ENCODE measurements at places on chromosomes 13 and 19.

- no peak for DNase-seq
Measured at GRCh38 chr13:29925457-29926097, 75.2 kb upstream of the UBL3 start.

DNA sequence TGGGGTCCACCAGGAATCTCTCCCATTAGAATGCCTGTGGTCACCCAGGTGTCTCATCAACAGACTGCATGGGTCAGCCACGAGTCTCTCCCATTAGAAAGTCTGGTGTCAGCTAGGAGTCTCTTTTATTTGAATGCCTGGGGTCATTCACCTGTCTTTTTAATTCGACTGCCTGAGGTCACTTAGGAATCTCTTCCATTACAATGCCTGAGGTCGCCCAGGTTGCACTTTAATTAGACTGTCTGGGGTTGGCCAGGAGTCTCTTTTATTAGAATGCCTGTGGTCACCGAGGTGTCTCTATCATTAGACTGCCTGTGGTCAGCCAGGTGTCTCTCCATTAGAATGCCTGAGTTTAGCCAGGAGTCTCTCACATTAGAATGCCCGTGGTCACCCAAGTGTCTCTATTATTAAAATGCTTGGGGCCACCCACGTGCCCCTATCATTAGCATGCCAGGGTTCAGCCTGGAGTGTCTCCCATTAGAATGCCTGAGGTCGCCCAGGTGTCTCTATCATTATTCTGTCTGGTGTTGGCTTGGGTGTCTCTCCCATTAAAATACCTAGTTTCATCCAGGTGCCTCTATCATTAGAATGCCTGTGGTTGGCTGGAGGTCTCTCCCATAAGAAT lies 1474.3 kb downstream of the UQCRFS1 start:
- no peak for DNase-seq

GRCh38 chr13:112773601-112774447 lies 84.0 kb downstream of the ATP11A start:
- DNase-seq, result no peak

GRCh38 chr13:20192158-20192835 lies 441 bp downstream of the GJB2 start:
- DNase-seq, result no peak

DNA sequence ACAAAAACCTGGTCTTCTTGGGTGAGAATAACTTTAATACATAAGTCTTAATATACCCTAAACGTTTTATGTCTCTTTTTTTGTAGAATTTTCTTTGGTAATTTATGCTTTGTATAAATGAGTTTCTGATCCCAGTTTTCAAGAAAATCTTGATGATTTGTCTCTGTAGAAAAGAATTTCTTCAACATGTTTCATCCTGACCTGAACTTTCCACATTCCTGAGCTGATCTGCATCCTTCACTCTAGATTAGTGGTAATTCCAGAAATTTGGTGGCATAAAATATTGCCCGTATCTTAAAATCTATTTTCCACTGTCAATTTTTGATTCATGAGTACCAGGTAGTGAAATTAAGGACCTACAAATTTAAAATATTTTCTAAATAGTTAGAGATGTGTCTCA lies 16.3 kb downstream of the ZNF714 start:
- DNase-seq, result no peak

DNA sequence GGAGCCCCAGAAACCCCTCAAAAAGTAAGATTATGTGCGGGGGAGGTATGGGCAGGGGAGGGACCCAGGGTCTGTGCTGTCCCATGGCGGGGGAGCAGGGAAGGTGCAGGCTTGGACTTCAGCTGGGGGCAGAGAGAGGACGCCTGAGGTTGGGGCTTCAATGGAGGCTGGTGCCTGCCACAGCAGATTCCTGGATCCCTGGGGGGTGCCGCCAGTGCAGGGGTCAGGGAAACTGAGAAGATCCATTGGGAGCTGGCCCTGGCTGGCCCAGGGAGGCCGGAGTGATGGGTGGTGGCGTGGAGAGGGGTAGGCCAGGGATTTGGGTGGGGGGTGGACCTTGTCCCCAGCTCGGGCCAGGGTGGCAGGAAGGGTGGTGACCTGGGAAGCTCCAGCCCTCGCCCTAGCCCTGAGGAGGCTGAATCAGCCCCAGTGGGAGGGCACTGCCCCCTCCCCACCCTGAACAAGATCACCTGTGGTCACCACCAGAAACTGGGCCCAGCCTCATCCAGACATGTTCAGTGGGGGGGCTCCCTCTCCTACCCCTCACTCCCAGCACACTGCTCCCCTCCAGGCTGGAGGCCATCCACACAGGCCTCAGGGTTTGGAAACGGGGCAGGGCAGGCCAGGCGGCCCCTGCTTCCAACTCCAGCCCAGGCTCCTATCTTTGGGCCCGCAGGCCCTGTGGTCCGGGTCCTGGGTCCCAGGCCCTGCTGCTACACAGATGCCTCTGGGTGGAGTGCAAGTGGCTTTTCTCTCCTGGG lies 1.4 kb downstream of the NKPD1 start:
- no peak for DNase-seq

- DNase-seq, result peak; percentile 72
Measured at GRCh38 chr19:7944177-7944761, 803 bp upstream of the TIMM44 start.

GRCh38 chr19:50823389-50824042 lies at the start of gene KLK1:
Gene KLK1, minus strand, starts transcription at chr19:50823787. Its CDS starts 39 bp downstream, at chr19:50823748.
- no peak for DNase-seq

- no peak for DNase-seq
Measured at GRCh38 chr19:246551-246950, 44.7 kb downstream of the PLPP2 start.

DNA sequence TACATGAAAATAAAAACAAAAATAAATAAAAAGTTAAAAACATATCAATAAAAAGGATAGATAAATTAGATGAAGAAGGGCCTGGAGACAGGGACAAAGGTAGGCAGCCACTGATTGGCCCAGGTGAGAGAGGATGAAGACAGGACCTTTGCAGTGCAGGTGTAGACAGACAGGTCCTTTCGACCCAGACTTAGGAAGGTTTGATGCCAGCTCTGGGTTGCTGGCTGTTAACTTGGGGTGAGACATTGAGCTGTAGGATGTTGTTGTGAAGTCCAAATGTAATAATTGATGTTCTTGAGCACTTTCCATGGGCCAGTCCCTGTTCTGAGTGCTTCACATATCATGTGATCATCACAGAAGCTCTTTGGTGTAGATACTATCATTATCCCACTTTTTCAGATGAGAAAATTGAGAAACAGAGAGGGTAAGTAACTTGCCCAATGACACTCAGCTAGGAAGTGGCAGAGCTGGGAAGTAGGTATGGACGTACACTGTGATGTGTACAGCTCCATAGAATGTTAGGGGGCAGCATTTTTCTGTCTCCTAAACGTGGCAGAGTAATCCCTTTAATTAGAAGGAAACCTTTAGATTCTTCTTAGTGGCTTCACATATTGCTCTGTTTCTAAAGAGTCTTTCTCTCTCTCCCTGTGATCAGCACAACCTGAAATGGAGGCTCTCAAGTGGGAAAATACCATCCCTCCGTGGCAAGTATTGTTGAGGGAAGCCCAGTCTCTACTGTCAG lies 76.0 kb upstream of the STK24 start:
- DNase-seq, result no peak

DNA sequence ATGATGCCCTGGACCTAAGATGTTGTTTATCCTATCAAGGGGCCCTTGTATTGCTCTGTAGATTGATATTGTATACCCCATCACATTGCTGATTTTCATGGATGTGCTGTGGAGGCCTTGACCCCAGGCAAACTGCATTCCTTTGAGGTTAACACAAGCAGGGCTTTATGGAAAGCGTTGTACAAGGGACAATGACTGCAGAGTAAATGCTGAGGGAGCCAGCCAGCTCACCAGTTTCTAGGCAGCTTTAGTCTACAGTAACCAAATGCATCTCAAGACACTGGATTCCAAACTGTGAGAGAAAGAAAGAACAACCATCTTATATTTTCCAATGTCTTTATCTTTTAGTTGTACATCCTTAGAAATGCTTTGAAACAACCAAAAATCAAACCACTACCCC lies 34.1 kb upstream of the EDNRB start:
- DNase-seq, result no peak

- no peak for DNase-seq
Measured at GRCh38 chr13:40178130-40178529, 488.3 kb downstream of the FOXO1 start.

DNA sequence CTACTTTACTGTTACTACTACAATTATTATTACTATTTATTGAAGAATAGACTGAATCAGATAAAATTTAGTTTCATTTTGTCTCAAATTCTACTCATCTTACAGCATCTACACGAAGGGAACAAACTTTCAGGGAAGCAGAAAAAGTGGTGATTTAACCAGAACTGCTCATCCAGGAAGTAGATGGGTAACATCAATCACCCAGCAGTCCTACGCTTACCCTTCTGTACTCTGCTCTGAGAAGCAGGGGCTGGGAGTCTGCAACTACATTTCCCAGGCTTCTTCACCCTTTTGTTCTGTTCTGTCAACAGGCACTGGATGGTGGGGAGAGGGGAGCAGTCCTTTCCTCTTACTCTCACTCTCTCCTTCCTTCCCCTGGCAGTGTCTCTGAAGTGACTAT lies 31.4 kb upstream of the GGACT start:
- no peak for DNase-seq

- DNase-seq, result no peak
Measured at GRCh38 chr13:110641055-110642015, 26.0 kb downstream of the NAXD start.

DNA sequence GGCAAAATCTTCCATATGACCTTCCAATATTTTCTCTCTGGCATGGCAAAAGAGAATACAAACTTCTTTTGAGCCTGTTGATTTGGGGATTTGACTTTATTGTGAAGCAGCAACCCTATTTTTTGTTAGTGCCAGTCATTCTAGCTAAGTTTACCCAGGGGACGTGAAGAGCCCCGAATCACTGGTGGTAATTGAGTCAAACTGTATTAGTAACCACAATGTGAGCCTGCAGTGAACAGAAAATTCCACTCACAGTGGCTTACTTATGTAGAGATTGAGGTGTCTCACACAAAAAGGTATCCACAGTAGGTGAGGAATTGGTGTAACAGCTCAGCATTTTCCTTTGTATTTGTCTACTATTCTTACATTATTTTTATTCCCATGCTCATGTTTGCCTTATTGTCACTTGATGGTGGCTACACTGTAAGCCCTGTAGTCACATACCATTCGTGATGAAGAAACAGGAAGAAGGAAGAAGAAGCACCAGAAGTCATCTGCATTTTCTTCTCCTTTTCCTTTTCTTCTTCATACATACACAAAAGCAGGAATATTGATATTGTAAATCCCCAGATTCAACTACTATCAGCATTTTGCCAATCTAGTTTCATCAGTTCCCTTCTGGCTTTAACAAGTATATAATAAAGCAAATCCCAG lies 33.3 kb upstream of the MYCBP2 start:
- no peak for DNase-seq

- no peak for DNase-seq
Measured at GRCh38 chr13:85825454-85825853, 26.2 kb upstream of the SLITRK6 start.

DNA sequence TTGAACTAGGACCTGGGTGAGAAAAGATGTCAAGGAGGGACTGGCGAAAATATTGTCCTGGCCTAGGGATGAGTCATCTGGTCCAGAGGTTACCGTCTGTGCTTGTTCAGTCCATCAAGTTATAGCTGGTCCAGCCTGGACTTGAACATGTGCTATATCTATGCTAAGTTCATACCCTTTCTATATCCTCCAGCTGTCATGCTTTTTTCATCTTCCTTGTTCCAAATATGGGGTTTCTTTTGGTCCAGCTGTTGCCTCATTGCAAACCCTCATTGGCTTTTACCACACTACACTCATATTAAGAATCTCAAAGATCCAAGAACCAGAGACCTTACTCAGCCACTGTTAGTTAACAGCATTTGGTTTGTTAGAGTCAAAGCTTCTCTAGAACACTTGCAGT lies 19.1 kb upstream of the KLF12 start:
- DNase-seq, result no peak

- DNase-seq, result no peak
Measured at GRCh38 chr13:25024175-25024574, 71.8 kb upstream of the PABPC3 start.

DNA sequence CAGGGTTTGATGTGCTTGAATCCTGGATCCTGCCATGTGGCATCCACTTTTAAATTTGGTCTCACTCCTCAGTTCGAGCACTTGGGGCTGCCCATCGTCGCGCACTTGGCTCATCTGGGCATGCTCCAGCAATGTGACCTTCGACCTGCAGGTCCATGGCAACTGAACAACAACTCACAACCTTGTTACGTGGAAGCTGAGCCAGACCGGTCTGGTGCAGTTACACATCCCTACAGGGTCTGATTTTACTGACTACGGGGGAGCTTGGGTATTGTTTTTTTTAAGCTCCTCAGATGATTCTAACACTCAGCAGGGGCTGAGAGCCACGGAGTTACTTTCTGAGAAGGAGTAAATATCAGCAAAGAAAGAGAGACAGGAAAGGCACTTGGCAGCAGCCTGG lies 769.6 kb downstream of the UQCRFS1 start:
- no peak for DNase-seq

GRCh38 chr13:111531505-111531904 lies 211.1 kb downstream of the TEX29 start:
- DNase-seq, result no peak

DNA sequence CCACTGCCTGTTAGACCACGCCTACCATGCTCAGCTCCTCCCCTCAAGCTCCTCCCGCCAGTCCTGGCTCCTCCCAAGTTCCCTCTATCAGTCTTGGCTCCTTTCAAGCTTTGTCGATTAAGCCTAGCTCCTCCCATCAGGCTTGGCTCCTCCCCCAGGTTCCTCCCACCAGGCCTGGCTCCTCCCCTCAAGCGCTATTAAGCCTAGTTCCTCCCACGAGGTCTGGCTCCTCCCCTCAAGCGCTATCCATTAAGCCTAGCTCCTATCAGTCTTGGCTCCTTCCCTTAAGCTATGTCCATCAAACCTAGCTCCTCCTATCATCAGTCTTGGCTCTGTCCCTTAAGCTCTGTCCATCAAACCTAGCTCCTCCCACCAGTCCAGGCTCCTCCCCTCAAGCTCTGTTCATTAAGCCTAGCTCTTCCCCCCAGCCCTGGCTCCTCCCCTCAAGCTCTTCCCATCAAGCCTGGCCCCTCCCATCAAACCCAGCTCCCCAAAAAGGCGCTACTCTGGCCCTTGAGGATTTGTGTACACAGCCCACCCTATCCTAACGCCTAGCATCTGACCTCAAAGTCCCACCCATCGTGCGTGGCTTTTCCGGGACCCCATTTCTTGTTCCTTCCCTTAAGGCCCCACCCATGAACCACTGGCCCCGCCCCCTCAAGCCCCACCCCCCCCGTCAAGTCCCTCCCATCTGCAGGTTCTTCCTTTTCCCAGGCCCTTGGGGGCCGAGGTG lies 10.0 kb downstream of the CAMSAP3 start:
- no peak for DNase-seq

GRCh38 chr13:108700422-108701170 lies 71.2 kb downstream of the MYO16 start:
- DNase-seq, result no peak

Data from stimulated activated CD8-positive, alpha-beta memory T cell treated with anti-CD3 and anti-CD28 coated beads, Interleukin-7, amount 100 ng/mL, for 1 hour (primary cell).